Chondrocyte (in vitro differentiated cells): ENCODE measurements at places on chromosomes 4 and X.

- DNase-seq: no peak
Observed at GRCh38 chrX:42102586-42103282, 179.4 kb upstream of the CASK start.

GRCh38 chrX:40439625-40440532, 140.9 kb upstream of the ATP6AP2 start:
- DNase-seq: no peak

- DNase-seq: no peak
Observed at GRCh38 chr4:24604558-24605214, 20.3 kb upstream of the DHX15 start.

DNA sequence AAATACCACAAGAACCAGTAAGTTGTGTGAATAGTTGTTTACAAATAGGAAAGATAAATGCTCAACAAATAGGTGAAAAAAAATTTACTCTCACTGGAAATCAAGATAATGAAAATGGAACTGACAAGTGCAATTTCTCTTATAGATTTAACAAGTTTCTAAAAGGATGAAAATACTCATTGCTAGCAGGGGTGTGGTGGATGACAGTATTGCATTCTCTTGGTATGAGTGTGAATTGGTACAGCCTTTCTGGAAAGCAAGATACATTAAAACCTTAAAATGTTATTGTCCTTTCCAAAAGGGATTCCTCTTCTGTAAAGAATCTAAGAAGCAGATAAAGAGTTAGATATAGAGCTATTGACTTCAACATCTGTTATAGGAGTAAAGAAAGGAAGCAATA, 240.0 kb upstream of the RPS6KA3 start:
- DNase-seq: no peak
